CD4-positive, alpha-beta memory T cell (primary cell): ENCODE measurements at places on chromosomes 1 and 21.

- no peak for DNase-seq
Observed at GRCh38 chr1:89907727-89908212, 86.9 kb downstream of the LRRC8D start.

DNA sequence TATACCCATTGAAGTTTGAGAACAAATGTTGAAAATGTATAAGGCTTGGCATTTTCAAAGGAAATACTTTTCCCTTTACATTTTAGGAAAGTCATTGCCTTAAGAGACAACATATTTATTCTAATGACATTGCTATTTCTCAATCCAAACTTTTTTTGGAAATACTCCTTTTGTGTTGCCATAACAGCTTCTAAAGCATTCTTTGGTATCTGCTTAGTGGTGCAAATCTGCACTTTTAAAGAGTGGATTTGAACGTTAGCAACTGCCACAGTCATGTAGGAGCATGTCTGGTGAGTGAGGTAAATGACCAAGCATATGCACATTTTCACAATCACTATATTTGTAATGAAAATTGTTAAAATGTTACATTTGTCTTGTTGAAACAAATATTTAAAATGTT is 124.4 kb upstream of the GORAB start:
- no peak for DNase-seq

- DNase-seq, result no peak
Observed at GRCh38 chr1:147505568-147505967, 35.7 kb upstream of the BCL9 start.

DNA sequence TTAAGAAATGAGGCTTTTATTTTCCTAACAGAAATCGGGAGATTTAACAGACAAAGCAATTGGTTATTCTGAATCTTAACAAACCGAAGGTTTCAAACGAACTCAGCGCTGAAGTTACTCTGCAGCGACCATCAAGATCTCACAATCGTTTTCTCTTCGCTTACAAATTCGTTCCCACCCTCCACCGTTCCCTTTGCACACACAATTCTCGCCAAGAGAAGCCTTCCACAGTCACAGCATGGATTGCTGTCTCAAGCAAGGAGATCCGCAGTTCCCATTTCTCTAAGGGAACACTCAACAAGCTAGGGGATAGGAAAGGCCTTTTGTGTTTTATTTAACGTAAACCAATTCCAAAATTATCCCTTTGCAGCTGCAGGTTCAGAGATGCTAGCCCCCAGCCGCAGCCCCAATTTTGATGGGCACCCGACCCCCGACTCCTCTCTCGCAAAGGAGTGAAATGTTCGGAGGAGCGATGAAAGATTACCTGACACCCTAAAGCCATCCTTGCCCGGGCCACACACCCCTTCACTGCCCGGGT is 755 bp downstream of the FBXO42 start:
- no peak for DNase-seq

DNA sequence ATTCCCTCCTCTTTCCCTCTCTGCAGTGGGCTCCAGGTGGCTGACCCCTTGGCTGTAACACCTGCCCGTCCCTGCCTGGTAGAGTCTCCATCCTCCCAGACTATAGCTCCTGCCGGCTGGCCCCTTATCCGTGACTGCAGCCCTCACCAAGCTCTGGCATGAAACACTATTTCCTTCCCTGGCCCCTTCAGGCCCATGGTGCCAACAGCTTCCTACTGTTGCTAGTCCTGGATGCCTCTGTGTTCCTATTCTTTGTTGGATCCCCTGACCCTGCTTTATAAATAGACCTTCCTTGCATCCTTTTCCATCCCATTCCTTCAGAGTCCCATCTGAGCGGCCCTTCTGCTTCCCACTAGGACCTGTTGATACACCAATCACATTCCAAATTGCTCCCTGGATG is 195.0 kb downstream of the ZNF326 start:
- no peak for DNase-seq

DNA sequence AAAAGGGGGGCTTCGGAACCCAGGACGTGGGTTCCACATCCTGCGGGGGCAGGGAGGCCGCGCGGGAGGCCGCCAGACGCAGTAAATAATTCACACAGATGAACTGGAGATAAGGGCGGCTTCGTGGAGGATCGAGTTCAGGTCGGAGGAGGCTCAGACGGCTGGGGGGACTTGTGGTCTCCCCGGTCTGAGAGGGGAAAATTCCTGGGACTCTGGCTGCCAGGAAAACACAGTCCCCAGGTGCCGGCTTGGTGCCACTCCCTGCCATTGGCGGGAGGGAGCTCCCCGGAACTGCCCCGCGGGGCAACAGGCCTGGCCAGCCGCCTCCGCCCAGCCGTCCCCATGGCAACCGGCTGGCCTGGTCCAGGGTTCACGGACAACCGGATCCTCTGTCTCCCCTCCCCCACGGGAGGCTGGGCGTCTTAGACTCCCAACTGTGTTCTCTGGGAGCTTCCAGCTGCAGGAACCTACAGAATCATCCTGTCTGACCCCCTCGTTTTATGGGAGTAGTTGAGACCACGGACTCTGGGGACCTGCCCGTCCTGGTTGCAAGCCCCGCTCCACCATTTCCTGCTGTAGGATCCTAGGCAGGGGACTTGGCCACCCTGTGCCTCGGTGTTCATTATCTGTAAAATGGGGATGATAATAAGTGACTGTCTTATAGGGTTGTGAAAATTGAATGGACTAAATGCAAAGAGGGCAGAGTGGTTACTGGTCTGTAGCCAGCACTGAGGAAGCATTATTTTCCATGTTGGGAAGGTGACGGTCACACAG is 9.6 kb downstream of the CAMK2N1 start:
- DNase-seq, result no peak

DNA sequence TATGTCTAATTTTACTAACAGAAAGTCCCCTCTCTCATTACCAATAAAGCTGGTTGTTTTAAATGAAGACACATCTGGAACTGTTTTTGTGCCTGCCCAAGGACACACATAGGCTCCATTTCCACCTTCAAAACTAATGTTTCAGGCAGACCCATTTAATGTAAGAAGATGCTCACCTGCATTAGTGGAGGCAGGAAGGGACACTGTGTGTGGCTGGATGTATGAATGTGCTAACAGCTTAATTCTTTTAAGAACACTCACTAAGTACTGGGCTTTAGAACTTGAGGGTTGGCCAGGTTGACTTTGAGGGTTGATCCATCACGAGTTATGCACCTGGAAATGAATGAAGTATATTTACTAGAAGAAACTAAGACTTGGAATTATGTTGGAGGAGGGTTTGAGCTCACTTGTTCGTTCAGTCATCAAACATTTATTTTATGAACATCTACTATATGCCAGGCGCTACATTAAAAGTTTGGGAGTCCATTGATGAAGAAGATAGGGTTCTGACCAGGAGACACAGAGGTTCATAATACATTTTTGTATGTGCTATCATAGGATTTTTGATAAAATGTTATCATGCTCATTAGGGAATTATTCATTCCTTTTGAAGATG is 5.4 kb downstream of the JUN start:
- no peak for DNase-seq

- no peak for DNase-seq
Observed at GRCh38 chr21:29873908-29874307, 65.9 kb downstream of the GRIK1 start.

GRCh38 chr1:220044678-220045355 is 1.5 kb downstream of the EPRS1 start:
- no peak for DNase-seq

- no peak for DNase-seq
Observed at GRCh38 chr1:246311461-246311860, 195.6 kb downstream of the SMYD3 start.

GRCh38 chr1:223421676-223422075 is 28.5 kb downstream of the CCDC185 start:
- DNase-seq, result no peak

- DNase-seq, result no peak
Observed at GRCh38 chr1:53725238-53725689, 13.7 kb downstream of the GLIS1 start.

DNA sequence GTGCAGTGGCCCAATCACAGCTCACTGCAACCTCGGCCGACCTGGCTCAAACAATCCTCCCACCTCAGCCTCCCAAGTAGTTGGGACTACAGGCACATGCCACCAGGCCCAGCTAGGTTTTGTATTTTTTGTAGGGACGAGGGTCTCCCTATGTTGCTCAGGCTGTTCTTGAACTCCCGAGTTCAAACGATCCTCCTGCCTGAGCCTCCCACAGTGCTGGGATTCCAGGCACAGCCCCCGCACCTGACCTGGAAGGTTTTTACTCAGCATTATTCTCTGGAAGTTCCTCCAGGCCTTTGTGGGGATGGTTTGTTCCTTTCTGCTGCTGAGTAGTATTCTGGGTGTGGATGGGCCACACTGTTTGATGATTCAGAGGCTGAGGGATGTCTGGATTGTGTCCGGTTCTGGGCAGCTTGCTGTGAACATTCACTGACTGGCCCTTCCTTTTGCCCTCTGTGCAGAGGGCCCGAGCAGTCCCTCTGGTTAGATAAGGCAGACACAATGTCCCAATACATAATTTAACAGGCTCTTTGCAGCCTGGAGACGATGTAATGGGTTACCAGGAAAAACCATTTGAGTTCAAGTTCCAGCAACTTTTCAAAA is 6.0 kb upstream of the TRAPPC10 start:
- no peak for DNase-seq

- no peak for DNase-seq
Observed at GRCh38 chr1:111611986-111612385, 7.6 kb upstream of the RAP1A start.

GRCh38 chr1:218317061-218317460 is 28.1 kb upstream of the TGFB2 start:
- DNase-seq, result no peak

GRCh38 chr1:13950637-13951036 is 250.6 kb downstream of the PRDM2 start:
- DNase-seq, result no peak

- no peak for DNase-seq
Observed at GRCh38 chr1:204960306-204961125, 82.5 kb upstream of the CNTN2 start.

DNA sequence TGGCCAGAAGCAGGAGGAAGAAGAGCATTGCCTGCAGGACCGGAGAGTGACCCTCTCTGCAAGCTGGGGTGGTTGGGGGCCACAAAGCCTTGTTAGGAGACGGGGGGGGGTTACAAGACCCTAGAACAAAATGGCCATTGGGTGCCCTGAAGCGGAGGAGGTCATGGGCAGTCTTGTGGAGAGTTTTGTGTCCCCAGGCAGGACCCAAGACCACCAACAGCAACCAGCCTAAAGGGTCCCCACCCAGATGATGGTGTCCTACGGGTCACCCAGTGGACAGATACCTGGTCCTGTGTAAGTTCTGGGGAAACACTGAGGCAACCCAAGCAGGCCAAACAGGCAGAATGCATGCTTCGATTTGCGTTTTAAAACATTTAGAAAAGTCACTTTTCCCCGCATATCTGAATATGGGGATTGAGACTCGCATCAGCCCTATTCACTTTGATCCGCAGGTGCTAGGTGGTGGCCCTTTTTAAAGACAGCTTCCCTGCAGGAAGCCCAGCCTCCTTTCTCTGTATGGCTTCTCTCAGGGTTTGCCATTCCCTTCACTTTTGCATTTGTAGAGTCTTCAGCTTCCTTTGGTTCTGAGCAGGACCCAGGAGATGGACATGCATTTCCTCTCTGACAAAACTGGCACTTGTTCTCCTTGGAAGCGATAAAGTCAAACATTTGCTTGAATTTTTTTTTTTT is 21.1 kb downstream of the GNG4 start:
- DNase-seq, result no peak

DNA sequence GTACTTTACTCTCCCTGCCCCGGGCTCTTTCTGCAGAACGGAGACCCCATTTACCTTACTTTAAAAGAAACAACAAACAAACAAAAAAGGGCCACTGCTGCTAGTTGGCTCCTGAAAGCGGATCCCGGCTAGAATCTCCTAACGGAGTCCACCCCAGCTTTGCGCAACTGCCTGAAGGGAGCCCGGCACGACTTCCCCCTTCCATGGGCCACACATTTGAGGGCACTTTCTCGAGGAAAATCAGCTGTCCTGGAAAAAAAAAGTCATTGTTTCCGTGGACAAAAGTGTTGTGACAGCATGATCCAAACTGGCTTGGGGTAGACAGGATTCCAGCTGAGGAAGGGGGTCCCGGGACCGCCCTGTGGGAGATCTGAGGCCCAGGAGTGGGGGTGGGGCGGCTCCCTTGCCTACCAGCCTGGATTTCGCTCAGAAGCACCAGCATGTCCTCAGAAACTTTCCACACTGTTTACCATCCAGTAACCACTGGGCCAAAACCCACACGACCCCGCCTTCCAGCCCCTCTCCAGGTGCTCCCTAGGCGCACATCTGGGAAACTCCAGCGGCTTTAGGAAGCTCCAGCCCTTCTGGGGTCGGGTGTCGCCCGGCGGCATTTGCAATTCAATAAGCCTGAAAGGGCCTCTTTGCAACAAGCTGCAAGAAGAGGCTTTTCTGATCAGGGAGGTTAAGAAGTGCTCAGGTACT is 4.8 kb downstream of the RIPK4 start:
- DNase-seq, result no peak

GRCh38 chr1:100313382-100313781 is 38.9 kb upstream of the CDC14A start:
- no peak for DNase-seq

DNA sequence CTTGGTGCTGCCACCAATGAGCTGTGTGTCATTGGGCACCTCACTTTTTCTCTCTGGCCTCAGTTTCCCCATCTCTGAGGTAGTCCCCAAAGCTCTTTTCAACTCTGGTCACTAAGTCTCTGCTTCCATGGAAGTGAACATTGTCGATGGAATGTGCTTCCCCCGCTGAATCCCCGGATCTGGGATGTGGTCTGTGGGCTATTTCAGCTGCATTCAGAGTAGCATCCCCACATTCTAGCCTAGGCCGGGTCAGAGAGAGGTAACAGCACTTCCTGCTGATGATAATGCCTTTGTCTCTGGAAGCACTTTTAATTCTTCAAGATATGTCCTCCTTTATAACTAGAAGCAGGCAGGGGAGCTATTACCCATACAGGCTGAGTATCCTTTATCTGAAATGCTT is 29.8 kb downstream of the RASSF5 start:
- DNase-seq, result no peak

- no peak for DNase-seq
Observed at GRCh38 chr1:179090522-179090921, 8.7 kb downstream of the TOR3A start.

- no peak for DNase-seq
Observed at GRCh38 chr1:232991238-232991637, 40.8 kb downstream of the NTPCR start.

GRCh38 chr1:193462629-193463320 is 276.4 kb upstream of the B3GALT2 start:
- peak; percentile 31 for DNase-seq

- no peak for DNase-seq
Observed at GRCh38 chr1:5645135-5645399, 347.2 kb downstream of the NPHP4 start.
